ENCODE measurements at places on chromosomes 12 and 14.

GRCh38 chr14:104111301-104112112 lies 26.0 kb downstream of the ASPG start:
- DNase-seq, result no peak

DNA sequence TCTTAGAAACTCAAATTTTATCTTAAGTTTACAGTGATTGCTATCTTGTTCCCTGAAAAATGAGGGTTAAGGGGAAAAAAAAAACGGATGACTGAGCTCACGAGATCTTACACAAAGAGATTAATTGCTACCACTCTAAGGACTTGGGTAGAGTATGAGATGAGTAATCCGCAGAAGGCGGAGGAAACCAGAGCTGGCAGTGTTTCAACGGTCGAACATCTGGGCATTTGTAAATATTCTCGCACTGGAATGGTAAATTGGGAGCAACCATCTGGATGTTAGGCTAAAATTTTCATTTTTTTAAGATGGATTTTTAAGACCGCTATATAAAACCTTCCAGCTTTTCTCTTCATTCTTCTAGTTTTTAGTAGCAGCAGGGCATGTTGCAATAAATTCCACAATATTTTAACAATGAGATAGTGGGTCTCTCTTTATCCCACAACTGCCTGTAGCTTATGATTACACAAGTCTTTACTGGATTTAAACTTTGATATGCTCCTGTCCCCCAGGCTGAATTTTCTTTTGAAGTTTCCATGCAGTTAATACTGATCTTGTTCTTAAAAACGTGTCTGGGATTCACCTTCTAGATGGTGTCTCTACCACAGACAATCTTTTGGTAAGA lies 1324.1 kb downstream of the AACS start:
- no peak for DNase-seq

- DNase-seq, result no peak
Measured at GRCh38 chr14:43031598-43031997, 1424.9 kb downstream of the LRFN5 start.

DNA sequence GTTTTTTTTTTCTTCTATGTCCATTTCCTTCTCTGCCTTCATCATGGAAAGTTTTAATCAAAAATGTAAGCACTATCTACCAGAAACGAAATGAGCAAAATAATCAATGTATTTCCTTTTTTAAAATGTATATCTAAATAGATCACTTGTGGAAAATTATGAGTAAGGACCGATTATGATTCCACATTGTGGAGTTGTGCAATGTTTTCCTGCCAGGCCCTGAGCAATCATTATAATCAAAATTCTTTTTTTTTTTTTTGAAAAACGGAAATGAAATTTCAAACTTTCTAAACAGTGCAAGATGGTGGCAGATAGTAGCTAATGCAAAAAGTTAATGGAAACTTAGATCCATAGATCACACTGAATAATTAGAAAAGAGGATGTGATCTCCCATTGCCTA lies 1074.6 kb upstream of the TMEM132C start:
- DNase-seq, result no peak

DNA sequence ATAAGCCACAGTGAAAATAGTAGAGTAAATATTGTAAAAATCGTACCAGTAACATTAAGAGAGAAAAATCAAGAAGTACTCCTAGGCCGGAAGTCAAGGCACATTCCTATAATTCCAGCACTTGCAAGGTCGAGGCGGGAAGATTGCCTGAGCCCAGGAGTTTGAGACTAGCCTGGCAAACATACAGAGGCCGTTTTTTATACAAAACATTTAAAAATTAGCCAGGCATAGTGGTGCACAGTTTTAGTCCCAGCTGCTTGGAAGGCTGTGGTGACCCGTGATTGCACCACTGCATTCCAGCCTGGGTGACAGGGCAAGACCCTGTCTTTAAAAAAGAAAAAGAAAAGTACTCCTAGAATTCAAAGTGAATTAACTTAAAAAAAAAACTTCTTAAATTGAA lies 341.8 kb downstream of the C12orf50 start:
- no peak for DNase-seq

DNA sequence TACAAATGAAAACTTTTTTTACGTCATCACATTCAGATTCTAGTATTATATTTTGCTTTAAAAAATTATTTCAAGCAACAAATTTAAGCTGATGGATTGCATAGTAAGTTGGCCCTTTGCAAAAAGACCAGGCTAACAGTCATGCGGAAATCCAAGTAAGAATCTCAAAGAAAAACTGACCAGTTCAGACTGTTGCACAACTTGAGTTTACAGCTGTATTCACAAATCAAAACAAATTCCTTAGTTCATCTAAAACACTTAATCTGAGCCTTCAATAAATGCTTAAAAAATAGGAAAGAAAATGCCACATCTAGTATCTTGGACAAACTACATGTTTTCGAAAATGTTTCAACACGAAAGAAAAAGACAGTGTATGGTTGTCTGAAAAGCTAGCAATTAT lies 847 bp downstream of the CCDC59 start:
- DNase-seq, result no peak

GRCh38 chr14:71105177-71105576 lies 197.9 kb downstream of the PCNX1 start:
- DNase-seq, result no peak

DNA sequence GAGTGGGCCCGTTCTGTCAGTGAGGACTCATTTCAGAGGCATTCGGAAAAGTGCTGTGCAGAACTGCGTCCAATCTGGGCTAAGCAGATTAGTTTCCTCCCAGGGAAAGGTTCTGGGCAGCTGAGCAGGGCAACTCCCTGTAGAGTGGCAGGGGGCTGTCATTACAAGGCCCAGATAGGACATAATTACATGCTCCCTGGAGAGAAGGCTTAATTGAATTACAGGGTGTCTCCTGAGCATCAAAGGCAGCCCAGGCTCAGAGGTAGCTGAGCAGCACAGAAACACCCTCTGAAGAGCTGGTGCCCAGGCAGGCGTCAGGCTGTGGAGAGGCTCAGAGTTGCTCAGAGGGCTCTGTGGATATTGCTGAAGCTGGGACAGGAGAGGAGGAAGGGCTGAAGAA lies 36.0 kb downstream of the SLC8A3 start:
- DNase-seq, result no peak

DNA sequence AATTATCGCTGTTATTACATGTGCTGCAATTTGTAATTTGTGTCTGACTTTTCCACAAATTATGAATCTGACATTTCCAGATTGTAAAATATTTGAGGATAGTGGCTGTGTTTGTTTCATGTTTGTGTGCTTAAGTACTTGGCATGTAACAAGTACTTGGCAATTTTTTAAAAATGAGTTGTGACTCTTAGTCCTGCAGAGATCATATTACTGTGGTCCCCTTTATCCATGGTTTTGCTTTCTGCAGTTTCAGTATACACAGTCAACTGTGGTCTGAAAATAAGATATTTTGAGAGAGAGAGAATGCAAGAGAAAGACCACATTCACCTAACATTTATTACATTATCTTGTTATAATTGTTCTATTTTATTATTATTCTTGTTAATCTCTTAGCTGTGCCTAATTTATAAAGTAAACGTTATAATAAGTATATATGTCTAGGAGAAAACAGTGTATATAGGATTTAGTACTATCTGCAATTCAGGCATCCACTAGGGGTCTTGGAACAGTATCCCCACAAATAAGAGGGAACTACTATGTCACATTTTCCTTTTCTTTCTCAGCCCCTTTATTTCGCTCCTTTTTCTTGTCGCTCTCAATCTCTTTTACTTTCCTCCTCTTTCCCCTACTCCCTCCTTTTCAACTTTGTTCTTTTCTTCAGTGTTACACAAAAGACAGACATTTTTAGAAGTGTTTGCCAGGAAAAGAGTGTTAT lies 176.1 kb downstream of the FUT8 start:
- DNase-seq, result no peak

GRCh38 chr12:73677520-73678291 lies 859.9 kb upstream of the ATXN7L3B start:
- no peak for DNase-seq

GRCh38 chr12:120720234-120720986 lies 5.2 kb upstream of the ACADS start:
- DNase-seq, result no peak

All from KG1 (cell line).